Right ventricle myocardium inferior (tissue), 1 donor: ENCODE measurements at places on chromosomes 6 and 20.

- DNase-seq = no peak
Measured at GRCh38 chr20:24610341-24611115, 141.1 kb downstream of the SYNDIG1 start.

- DNase-seq = no peak
Measured at GRCh38 chr6:134657751-134658527, 292.0 kb downstream of the ALDH8A1 start.

DNA sequence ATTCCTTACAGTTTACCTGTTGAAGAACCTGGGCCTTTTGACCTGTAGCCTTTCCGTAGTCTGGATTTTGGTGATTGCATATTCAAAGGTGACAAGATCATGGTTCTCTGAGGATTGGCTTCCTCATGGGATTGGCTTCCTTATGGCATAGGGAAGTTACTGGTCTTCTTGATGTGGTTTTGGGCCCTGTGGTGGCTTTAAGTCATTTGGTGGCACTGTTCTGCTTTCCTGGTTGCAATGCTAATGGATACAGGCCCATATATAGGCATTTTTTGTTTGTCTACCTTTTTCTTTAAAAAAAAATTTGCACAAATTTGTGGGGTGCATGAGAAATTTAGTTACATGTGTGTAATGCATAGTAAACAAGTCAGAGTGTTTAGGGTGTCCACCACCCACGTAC lies 185.7 kb downstream of the CDKAL1 start:
- no peak for DNase-seq

DNA sequence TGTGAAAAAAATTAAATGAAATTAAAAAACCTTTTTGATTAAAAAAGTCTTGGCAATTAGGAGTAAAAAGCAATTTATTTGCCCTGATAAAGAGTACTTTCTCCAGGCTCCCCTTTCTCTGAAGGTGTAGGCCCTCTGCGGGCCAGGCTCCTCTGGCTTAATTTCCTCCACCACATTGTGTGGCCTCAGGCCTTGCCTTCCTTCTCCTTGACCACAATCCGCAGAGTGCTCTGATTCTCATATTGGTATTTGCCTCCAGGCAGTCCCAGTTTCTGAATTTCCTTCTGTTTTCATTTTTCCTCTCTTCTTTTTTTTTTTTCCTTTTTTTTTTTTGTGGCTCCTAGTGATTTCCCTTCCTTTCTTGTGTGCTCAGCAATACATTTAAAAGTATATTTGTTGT lies 96.4 kb downstream of the AIG1 start:
- no peak for DNase-seq

GRCh38 chr6:139588734-139589593 lies 214.5 kb upstream of the CITED2 start:
- no peak for DNase-seq

- DNase-seq = no peak
Measured at GRCh38 chr20:1633535-1633934, 13.7 kb upstream of the SIRPB1 start.

DNA sequence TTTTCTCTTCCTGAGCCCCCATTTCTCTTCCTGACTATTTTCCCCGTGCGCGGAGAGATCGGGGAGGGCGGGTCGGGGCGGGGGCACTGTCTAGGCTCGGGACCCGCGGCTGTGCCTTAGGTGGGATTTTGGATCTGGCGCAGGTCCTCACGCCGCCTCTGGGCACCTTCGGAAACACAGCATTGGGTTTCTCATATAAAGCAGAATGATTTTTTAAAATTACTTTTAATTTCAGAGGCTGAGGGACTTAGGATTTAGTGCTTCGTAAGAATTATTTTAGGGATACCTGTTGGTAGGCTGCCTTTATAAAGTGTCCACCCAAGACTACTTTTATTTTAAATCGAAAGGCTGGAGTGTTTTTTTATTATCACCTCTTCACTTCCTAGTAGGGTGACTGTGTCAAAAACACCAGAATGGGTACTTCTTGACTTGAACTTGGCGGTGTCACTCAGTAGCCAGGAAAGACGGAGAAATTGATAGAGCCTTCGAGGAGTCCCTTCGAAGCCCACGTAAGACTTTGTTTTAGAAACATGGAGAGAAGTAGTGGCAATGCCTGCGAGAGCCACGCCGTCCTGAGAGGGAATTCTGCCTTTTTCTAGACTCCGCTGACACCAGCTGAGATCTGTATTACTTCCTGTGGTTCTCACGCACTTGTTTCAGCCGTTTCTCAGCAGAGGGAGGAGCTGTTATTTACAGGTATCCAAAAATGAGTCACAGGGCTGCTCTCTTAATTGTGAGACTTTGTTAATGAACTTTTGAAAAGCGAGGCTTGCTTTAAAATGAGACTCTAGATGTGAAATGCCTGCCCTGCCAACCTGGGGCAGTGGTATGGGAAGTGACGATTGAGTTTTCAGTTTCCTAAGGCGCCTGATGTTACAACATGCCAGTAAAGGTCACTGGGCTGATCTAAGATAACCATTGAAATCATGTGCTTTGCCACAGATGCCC lies 667 bp downstream of the STX11 start:
- peak; percentile 68 for DNase-seq

DNA sequence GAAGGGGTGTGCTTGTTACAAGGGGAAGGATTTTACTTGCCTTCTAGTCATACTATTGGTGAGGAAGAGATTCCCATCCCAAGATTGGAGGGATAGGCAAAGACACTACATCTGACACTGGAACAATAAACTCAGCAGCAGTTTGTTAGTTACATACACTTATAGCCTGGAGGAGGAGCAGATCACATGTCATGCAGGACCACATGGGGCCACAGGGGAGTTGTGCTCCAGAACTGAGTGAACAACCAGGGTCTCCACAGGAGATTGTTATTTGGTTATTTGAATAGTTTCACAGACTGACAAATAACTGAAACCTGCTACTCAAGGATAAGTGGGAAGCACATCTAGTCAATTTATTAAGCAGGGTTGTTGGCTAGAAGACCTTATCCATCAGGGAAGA lies 559.4 kb upstream of the MANEA start:
- DNase-seq = no peak

DNA sequence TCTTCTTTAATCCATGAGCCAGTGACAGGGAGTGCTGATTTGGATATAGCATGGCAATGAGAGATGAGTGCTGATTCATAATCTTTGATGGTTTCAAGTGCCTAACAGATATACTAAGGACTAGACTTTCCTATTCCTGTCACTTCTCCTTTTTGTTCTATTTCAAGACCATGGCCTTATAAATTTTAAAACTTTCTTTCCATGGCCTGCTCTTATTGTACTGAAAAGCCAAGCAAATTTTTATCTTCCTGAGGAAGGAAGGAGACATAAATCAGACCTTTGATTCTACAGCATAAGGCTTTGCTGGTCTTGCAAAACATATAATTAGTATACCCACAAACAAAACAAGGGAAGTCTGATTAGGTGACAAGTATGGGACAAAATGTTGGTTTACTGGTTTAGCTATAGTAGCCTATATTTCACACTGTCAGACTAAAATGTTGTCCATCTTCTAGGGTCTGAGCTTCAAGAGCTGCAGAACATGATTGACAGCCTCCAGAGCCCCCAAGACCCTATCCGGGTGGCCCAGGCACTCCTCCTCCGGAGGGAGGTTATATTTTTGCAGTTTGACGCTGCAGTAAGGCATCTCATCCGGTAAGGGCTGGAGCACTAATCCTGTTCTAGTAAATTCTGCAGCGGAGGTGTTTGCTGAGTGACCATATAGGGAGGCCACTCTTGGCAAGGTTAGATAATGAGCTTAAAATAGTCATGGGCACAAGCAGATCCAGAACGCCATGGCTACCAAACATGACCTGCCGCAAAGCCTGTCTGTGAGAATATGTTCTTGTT lies 82.3 kb downstream of the CD164 start:
- DNase-seq = no peak

DNA sequence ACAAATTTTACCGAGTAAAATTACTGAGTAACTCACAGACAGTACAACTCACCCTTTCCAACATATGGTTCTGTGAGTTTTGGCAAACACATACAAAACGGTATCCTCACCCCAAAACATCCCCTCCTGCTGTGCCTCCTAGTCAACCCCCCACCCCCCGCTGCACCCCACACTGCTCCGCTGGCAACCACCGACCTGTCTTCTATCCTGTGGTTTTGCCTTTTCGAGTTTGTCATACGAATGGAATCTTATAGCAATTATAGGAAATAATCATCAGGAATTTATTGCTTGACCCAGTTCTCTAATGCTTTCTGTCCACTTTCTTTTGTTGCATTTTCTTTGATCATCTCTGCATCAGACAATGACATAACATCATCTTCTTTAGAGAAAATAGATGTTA lies 312.3 kb downstream of the KIF16B start:
- no peak for DNase-seq

DNA sequence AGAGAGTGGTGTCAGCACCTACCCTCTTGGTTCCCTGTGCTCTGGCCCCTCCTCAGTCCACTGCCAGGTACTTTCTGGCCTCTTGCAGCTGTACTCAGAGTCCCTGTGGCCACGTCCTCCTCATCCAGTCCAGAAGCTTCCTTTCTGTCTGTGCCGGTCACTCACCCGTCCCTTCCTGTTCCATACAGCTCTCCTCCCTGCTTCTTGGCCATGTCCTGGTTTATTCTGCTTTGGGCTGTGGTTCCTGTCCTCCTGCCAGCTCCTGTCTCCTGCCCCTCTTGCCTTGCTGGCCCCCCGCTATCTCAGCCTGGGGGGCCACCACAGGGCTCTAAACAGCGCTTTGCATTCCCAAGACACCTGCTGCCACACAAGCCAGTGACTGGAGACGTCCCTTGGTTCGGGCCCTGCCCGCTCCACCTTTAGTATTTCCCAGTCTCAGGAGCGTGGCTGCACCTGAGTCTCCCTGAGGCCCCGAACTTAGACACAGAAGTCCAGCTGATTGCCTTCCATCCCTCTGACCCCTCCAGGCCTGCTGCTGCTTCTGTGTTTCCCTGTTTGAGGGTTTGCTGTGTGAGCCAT lies 15.5 kb upstream of the RBM38 start:
- no peak for DNase-seq

GRCh38 chr6:6629402-6629801 lies 40.9 kb downstream of the LY86 start:
- no peak for DNase-seq

GRCh38 chr6:23272536-23272935 lies 703.2 kb downstream of the HDGFL1 start:
- no peak for DNase-seq

DNA sequence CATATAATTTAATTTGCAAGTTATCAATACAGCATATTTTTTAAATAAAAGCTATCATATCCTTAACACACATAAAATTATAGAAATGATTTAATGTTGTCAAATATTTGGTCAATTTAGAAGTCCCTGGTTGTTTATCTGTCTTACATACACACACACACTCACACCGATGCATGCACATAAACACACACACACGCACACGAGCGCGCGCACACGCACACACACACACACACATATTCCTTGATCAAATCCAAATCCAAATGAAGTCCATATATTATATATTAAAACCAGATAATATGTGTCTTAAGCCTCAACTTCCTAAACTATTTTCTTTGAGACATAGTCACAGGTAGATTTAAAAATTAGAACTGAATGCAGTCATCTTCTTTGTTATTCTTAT lies 120.3 kb downstream of the CLVS2 start:
- DNase-seq = no peak

DNA sequence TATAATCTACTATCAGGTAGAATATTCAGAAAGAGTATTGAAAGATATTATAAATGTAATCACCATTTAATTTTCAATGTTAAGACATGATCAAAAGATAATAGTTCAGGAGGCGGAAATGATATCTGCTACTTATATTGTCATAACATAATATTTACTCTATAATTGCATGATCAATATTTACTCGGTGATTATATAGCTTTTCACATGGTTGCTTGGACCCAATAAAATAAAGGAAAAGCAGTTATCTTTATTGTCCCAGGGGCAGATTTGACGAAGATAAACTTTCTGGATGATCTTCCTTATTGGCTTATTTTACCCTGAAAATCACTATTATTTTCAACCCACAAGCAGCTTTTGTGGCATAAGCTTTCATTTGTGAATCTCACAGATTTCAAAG lies 350.4 kb downstream of the HACE1 start:
- DNase-seq = no peak

DNA sequence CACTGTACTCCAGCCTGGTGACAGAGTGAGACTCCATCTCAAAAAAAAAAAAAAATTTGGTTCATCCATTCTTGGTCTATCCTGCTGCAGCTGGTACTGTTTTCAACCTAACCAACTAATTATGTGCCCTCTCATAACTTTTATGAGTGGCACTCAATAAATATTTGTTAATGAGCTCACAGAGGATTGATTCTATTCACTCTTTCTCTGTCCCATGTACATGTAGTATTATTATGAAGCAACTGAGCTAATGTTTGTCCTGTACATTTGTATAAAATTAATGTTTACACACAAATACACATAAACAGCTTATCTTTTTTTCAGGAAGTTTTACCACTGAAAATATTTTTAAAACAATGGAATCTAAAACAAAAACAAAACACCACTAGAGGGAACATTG lies 10.1 kb downstream of the RIPOR2 start:
- no peak for DNase-seq

DNA sequence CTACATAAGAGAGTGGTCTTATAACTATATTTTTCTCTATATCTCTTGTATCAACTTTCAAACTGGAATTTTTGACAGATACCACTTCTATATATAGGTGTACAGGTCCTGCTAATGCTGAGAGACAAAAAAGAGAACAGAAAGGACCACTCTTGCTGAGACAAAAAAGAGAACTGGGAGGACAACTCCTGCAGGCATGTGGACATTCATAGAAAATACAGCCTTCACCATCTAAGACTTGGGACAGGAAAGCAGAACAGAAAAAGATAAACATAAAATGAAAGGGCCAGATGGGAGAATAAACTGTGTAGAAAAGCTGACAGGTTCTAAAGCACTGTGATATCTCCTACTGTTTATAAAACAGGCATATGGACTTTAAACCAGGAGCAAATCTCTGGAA lies 541.0 kb upstream of the ADGRB3 start:
- DNase-seq = no peak

- DNase-seq = no peak
Measured at GRCh38 chr20:45725134-45725533, 3.0 kb downstream of the SPINT4 start.

- no peak for DNase-seq
Measured at GRCh38 chr6:43436577-43437282, 9.4 kb downstream of the ABCC10 start.

DNA sequence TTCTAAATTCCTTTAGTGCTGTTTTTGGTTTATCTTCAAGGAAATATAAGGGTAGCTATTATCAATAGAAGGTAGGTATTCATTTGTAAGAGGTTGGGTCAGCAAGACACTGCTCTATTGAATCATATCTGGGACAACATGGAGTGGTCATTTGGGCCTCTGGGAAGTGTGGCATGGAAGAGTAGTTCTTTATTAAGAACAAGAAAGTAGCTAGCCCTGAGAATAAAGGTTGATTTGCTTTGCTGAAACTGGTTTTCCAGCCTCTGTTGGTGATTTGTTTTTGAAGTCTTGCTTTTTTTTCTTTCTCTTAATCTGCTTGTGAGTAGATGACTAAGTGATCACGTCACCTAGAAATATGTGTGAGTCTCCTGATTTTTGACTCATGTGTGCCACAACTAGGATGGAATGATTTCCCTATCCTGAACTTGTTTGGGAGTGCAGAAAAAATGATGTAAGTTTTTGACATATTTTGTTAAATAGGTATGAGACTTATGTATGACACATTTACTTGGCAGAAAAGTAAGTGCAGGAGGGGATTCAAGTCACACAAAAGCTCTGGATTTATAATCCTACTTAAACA lies 381.8 kb downstream of the CENPW start:
- DNase-seq = no peak

GRCh38 chr6:3735029-3735605 lies 16.4 kb downstream of the PXDC1 start:
- DNase-seq = no peak

GRCh38 chr6:139597771-139598755 lies 223.6 kb upstream of the CITED2 start:
- peak; percentile 83 for DNase-seq

- no peak for DNase-seq
Measured at GRCh38 chr6:123223461-123223860, 227.4 kb downstream of the CLVS2 start.
